ENCODE measurements at places on chromosomes 1 and 21.

DNA sequence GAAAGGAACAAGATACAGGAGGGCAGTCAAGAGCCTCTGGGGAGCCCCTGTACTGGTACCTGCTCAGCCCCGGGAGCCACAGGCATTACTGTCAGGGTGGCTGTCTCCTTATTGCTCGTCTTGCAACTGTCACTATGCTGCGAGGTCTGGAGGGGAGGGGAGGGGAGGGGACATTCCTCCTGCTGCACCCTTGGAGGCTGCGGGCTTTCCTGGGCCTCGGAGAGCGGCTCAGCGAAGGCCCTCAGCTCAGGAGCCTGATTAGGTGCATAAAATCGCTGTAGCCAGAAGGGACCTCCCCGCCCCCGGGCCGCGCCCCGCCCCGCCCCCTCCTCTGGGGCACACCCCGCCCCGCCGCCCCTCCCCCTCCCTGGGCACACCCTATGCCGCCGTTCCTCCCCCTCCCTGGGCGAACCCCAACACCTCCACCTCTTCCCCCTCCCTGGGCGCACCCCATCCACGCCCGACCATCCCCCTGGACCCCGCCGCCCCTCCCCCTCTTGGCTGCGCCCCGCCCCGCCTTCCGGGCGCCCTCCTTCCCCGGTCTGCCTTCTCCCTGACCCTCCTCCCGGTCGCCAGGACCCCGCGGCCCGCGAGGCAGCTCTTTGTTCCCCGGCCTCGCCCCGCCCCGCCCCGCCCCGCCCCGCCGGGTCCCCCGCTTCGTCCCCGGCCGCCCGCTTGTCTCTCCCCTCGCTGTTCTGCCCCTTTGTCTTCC lies 35.5 kb downstream of the CACHD1 start:
- DNase-seq, result no peak

DNA sequence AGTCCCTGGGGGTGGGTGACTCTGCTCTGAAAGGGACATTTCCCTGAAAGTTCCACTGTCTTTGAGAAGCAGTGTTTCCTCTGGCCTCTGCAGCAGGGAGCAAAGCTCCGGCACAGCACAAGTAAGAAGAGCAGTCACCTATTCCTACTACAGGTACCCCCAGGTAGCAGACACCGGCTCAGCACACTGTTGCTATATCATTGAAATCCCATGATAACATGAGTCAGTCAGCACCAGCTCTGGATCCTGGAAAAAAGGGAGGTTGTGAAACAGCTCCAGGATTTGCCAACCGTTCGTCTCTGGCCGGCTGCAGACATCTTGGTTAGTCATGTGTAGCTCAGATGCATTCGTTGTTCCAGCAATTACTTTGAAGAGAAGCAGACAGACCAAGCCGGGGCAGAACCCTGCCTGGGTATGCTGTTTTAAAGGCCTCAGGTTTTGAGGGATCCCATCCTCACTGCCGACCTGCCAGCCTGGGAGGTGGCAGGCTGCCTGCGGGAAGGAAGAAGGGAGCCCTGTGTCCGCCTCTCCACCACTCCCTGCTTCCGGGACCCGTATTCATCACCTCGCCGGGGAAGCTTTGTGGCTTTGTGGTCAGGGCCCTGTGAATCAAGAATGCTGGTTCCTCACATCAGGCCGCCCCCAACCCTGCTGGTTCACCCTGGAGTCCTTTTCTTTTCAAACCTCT lies 139.2 kb downstream of the CLIC6 start:
- no peak for DNase-seq

DNA sequence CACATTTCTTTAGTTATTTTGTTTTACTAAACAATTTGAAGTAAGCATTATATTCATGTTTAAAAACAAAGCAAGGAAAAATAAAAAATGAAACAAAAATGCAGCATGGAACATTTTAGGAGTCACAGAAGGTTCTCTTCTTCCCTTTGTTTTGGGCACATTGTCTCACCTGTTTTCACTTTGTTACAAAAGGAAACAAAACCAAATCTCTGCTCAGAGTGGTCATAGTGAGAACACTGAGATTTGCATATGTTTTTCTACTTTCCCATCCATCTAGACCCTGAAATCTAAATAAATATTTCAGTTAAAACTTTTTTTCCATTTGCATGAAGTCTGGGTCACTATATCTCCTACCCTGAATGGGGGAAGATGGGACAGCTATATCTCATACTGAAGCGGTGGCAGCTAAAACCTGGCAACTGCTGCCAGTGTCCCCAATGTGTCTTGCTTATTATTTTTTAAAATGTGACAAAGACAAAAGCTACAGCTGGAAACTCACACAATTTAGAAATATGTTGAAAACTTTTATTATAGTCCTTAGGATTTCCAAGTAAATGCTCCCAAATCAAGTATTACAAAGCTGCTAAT lies 3.5 kb downstream of the EXOC8 start:
- DNase-seq, result no peak

DNA sequence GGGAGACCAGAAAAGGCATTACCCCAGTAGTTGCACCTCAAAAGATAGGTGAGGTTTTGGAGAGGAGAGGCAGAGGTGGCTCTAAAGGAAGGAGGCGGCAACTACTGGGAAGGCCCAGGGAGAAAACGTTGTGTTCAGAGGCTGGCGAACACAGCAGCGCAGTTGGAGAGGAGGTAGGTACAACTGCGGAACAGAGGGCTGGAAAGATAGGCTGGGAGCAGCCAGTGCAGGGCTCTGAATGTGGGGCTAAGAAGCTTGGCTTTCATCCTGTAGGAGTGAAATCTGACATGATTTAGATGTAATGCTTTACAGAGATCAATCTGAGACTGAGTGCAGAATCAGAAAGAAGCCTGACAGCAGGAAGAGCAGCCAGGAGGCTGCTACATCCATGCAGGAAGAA lies 13.0 kb downstream of the RIMS3 start:
- DNase-seq, result no peak

GRCh38 chr21:36207577-36208320 lies 51.1 kb downstream of the DOP1B start:
- DNase-seq, result no peak

- DNase-seq, result no peak
Measured at GRCh38 chr1:71881611-71882010, 400.7 kb downstream of the NEGR1 start.

DNA sequence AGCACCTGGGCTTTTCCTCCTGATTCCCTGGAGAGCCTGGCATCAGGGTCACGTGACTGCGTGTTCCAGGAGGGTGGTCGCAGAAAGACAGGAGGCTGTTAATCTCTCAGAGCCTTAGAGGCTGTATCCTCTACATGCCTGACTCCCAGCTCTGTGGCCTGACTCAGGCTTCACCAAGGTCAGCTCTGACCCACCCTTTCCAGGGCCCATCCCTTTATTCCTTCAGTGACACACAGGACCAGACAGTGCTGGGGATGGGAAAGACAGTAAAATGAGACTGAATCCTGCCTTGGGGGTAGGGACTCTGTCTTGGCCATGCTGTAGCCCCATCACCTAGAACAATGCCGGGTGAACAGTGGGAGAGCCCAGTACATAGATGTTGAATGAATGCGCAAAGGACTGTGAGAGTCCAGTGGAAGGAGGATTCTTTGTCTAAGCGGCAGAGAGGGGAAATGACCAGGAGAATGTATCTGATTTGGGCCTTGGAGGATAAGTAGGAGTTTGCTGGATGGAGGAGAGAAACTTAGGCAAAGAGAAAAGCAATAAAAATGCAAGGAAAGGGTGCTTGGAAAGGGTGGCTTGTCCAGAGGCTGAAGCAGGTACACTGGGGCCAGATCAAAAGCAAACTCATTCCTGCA lies 33.0 kb downstream of the EPHX1 start:
- DNase-seq, result no peak

DNA sequence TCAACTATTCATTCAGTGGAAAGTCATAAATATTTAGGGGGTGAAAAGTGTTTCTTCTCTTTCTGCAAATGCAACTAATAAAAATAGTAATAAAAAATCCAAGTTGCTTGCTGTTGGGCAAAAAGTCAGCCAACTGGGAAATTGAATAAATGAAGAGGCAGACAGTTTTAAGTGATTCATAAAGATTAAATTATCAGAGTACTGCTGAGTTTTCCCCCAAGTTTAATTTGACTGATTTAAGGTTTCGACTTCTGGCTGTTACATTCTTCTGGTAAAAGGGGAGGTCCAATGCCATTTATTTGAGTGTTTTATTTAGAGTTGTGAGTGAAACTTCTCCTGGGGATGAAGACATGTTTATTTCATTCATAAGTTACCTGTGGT lies 125.5 kb downstream of the NTPCR start:
- DNase-seq, result no peak

DNA sequence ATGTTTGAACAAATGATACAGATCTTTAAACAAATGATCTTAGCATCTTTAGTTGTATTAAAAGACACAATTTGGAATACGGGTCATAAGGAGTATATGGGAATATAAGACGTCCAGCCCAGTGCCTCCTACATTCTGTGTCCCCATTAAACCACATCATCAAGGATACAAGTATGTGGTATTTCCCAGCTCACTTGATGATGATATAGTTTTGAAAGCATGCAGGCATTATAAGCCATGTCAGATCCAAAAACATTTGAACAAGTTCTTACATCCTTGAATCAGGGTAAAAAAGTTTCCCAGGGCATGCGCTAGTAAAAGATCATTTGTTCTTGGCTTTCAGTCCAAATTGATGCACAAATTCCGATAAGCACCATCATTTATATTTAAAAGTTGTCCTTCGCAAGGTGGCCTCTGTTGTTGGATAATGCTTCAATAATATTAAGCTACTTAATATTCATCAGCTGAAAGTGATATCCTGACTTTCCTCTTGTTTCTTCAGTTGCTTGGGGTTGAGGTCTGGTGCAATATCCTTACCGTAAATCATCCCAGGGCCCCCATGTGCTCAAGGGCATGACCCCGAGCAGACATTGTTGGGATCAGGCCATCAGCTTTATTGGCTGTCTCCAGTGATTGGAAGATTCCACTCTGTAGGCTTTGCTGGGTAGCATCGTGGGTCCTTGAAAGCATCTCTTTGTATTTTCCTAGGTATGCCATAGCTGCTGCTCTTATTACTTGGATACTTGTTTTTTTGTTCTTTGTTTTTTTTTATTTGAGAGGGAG lies 61.8 kb downstream of the CENPF start:
- DNase-seq, result no peak

All from cortex of kidney (tissue), 1 donor.